Activated gamma-delta T cell treated with Interleukin-2 at 50 U/mL for 16 hours (primary cell): ENCODE measurements at places on chromosomes 2 and 18.

- no peak for DNase-seq
These were observed 583.9 kb upstream of the KLHL29 start for GRCh38 chr2:22801071-22801470.

DNA sequence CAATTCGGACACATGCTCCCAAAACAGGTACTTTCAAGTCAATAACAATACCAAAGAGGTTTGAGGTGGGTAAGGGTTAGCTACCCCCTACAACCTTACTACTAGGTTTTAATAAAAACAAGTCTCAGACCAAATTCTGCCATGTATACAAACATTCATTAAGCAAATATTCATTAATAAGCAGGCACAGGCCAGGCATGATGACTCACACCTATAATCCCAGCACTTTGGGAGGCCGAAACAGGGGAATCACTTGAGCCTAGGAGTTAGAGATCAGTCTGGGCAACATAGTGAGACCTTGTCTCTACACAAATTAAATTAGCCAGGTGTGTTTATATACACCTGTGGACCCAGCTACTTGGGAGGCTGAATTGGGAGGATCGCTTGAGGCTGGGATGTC is 11.7 kb upstream of the ELAC1 start:
- no peak for DNase-seq

- DNase-seq = no peak
These were observed 150.4 kb downstream of the MTX2 start for GRCh38 chr2:176419591-176420071.

GRCh38 chr2:84924173-84925106 is 19.0 kb downstream of the TMSB10 start:
- DNase-seq = no peak

- no peak for DNase-seq
These were observed 20.6 kb upstream of the UBE2E3 start for GRCh38 chr2:180959787-180960186.

DNA sequence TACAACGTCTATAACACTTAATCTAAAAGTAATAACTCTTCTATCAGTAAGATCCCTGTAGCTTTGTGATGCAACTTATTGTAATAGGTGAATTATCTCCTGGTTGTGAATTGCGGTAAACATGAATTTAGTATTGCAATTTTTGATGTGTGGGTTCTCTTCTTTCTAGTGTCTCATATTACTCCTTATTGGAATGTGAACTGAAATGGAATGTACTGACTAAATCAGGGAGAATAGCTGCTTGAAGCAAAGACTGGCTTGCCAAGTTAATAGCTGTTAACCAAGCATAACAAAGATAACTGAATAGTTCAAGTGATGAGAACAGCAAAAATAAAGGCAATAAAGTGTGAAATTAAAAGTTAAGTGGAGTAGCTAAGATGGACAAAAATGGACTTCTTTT is 60.5 kb upstream of the TFPI start:
- DNase-seq = no peak

DNA sequence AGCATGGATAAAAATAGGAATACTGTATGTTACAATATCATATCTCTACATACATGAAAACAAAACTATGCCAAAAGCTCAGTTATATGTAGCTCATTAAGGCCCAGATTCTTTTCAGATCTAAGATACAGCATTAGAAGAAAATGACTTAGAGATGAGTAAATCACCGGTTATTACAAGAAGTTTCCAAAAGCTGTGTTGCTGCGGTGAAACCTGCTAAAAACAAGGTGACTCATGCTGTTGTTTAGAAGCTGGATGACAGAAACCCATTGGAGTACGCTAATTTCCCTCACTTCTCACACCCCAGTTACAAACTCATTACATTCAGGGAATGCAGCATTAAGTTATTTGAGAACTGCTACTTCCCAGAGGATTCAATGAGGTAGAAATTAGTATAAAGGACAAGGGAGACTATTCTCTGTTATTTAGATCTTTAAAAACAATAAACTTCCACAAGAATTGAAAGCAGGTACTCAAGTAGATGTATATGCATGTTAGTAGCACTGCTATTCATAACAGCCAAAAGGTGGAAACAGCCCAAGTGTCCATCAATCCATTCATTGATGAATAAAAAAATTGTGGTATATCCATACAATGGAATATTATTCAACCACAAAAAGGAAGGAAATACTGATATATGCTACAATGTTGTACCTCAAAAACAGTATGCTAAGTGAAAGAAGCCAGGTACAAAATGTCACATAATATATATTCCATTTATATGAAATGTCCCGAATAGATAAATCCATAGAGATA is 32.6 kb downstream of the RBKS start:
- no peak for DNase-seq
